ENCODE measurements at places on chromosomes 7 and 10.

GRCh38 chr10:103983367-103983911, 16.5 kb downstream of the SLK start:
- DNase-seq, result no peak

- DNase-seq, result no peak
Observed at GRCh38 chr10:17454161-17455014, at the start of gene ST8SIA6. Gene ST8SIA6, minus strand, starts transcription at chr10:17454595. Its CDS starts 340 bp downstream, at chr10:17454255.

DNA sequence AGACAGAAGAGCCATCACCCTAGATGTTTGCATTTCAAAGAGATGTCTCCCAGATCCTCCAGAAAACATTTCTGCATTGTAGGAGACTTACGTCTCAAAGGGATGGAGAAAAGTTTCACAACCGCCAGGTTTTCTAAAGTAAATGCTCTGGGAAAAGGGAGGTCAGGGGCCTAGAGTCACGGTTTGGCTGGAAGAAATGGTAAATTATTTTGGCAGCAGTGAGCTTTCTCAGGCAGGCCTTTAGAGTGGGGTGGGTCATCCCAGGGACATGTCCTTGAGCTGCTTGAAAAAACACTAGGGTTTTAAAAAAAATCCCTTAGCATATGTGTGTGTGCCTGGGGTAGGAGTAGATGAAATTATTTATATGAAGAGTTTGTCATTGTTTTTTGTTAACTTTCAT, 728.8 kb downstream of the TYW1 start:
- DNase-seq, result no peak

- no peak for DNase-seq
Observed at GRCh38 chr7:601595-602340, 82.1 kb upstream of the PDGFA start.

- DNase-seq, result no peak
Observed at GRCh38 chr7:147492606-147493005, 1098.0 kb upstream of the C7orf33 start.

GRCh38 chr10:19683356-19683755, 132.9 kb upstream of the PLXDC2 start:
- no peak for DNase-seq

DNA sequence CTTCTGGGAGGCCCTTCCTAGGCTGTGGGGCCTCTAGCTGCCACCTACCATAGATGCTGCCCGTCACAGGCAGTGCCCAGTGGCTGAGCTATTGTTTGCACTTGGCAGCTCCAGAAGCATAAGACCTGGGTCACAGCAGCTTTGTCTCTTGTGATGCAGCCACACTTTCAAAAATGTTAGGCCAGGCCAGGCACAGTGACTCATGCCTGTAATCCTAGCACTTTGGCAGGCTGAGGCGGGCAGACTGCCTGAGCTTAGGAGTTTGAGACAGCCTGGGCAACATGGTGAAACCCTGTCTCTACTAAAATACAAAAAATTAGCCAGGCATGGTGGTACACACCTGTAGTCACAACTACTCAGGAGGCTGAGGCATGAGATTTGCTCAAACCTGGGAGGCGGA, 9.5 kb upstream of the KAZALD1 start:
- no peak for DNase-seq

- no peak for DNase-seq
Observed at GRCh38 chr7:35702541-35702940, 7.6 kb upstream of the HERPUD2 start.

- no peak for DNase-seq
Observed at GRCh38 chr7:130741331-130741995, 7.5 kb upstream of the KLF14 start.

DNA sequence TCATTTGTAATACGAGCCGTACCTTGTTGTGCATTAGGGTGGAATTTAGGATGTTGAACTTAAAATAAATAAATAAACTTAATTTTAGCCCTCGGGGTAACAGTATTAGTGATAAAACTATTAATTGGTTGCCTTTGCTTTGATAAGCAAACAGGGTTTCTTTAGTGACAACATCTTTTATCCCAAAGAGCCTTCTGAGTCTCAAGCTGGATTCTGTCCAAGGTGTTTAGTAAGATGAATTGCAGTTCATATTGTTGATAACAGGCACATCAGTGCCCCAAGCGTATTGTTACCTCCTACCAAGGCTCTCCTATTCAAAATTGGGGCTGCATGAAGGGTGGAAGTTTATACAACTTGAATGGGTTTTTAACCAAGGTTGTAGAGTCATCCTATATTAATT, 144.4 kb upstream of the CELF2 start:
- no peak for DNase-seq

DNA sequence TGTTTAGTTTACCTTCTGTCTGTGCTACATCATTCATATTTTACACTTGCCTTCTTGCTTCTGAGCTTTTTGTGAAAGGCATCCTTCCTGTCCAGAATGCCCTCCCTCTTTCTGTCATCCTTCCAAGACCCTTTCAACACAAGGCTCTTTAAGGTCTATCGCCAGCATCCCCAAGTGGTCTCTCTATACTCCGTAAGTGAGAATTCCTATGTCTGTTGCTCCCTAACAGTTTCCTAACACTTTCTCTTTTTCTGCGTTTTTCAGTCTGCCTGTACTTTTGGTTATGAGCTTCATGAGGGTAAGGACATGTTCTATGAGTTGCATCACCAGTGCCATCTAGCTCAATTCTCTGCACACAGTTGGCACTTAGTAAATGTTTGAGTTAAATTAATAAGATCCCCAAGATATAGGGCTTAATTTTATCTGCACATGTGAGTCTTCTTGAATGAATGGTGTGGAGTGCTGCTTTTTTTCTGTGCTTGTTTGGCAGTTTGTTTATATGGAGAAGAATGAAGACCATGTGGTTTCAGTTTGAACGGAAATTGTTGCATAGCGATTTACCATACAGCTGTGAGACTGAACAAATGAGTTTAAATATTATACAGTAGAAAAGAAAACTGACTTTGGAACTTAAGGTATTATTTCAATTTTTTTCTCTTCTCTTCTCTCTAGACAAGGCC, 29.4 kb downstream of the RABGEF1 start:
- DNase-seq, result peak; percentile 28

- DNase-seq, result no peak
Observed at GRCh38 chr7:17617380-17617779, 318.9 kb downstream of the AHR start.

GRCh38 chr10:110918643-110919348, at the start of gene BBIP1:
Gene BBIP1, minus strand, starts transcription at chr10:110919180. Its CDS starts 1,023 bp downstream, at chr10:110918157.
- DNase-seq, result peak; percentile 100

DNA sequence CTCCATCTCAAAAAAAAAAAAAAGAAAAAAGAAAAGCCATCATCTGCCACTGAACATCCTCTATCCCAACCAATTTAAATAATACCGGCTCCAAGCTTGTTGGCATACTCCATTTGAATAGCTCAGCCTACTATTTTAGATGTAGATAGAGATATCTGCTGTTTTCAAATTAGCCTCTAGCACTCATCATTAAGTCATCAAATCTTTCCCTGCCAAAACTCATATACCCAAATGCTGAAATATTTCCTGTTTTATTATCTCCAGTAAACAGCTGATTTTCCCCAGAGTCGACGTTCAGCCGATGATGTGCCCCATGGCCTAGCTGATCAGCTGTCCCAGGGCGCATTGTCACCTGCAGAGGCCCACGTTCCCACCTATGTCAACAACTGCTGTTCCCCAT, 34.5 kb upstream of the FRMD4A start:
- DNase-seq, result no peak

GRCh38 chr10:103040418-103040817, 122.3 kb downstream of the CNNM2 start:
- DNase-seq, result peak; percentile 11

DNA sequence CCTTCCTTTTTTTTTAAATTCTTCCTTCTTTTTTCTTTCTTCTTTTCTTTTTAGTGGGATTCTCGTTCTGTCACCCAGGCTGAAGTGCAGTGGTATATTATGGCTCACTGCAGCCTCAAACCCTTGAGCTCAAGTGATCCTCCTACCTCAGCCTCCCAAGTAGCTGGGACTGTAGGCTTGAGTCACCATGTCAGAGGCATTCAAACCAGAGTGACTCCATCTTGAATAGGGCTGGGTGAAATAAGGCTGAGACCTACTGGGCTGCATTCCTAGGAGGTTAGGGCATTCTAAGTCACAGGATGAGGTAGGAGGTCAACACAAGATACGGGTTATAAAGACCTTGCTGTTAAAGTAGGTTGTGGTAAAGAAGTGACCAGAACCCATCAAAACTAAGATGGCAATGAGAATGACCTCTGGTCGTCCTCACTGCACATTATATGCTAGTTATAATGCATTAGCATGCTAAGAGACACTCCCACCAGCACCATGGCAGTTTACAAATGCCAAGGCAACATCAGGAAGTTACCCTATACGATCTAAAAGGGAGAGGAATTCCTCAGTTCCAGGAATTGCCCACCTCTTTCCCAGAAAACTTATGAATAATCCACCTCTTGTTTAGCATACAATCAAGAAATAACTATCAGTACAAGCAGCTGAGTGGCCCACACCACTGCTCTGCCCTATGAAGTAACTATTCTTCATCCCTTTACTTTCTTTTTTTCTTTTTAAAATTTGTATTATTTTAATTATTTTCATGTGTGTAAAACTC, 99.0 kb upstream of the ITGB1 start:
- DNase-seq, result no peak

DNA sequence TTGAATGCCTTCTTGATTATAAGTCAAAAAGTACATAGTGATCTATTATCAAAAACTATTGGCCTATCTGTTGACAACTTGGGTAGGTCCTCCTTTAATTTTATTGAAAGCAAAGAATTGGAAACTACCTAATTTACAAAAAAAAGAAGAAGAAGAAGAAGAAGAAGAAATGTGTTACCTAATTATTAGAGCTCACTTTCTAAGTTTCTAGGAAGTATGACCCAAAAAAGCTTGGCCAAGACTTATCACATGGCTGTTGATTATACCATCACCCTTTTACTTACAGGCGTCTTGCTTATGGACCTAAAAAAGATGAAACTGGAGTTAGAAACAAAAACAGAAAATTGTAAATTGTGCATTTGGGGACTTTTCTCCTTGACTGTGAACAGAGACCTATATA, 81.8 kb upstream of the PIK3CG start:
- DNase-seq, result no peak

DNA sequence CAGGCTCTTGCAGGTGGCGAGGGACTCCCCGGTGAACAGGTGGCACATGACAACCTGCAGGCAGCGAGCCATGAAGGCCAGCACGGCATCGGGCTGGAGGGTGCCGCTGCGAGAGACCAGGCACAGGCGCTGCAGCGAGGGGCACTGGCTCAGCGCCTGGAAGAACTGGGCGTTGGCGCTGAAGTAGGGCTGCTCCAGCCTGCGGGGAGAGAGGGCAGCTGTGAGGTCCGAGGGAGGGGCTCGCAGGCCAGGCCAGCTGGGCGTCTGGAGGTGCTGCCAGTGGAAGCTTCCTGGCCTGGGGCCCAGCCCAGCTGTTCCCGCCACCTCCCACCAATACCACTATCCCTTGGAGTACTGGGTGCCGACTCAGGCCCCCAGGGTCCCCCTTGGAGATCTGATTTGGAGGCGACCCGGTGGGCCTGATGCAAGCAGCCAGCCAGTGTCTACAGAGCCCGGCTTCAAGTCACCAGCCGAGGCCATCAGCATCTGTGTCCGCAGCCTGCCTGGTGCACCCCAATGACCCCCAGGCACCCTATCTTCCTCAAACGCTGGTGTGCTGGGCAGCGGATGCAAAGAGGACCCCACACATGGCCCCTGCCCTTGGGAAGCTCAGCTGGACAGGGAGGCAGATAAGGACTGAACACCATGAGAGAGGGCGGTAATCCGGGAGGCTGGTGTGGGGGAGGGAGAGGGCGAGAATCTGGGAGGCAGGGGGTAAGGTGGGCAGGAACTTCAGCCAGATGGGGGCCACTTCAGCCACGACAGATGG, 67.8 kb upstream of the TNRC18 start:
- DNase-seq, result no peak

DNA sequence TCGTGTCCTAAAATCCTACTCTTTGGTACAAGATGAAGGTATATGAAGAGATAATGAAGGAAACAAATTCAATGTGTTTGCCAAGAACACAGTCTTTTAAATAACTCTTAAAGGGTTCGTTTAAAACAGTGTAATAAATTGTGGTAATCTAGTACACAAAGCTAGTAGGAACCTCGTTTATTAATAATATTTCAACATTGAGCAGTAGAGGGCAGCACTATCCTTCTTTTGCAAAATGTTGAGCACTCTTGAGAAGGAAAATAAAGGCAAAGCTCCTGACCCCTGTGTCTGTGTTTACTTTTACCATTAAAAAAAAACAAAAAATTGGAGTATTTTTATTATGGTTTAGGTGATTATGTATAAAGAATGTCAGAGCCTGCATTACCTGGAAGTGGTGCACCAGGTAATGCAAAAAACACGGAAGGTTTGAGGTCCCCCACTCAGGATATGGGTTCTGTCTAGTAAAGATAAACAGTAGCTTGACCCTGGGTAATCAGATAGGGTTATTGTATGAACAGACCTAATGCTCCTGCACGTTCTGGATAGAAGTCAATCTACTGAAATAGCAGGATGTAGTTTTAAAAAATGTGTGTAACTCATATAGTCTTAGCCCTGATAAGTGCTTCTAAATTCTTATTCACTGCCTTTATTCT, 5.7 kb upstream of the GOT1 start:
- DNase-seq, result peak; percentile 29

DNA sequence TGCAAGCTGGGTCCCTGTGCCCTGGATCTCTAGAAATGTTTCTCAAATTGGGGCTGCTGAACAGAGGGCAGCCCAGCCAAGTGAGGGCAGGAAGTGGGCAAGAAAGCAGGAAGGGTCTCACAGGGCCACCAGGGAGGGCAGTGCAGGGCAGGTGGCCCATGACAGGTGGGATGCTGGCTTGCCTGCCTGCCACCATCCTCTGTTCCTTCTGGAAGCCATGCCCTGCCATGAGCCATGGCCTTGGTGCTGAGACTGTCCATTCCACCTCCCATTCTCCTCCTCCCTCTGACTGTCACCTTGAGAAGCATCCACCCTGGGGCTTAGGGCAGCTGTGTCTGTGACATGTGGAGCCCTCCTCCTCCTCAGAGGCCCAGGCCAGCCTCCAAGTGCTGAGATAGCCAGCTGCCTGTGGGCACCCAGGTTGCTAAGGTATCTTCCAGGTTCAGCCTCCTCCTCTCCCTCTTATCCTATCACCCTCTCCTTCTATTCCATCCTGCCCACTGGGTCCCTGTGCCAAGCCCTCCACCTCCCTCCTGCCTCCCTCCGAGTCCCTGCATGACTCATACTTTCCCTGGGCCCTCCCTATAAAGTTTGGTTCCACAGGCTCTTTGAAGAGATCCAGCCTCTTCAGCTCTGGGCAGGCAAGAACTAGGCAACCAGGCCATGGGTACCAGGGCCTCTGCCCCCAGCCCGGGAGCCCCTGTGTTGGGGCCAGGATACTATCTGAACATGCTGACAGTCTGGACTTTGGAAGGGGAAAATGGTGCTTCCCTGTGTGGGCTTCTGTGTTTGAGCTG, 1.3 kb downstream of the VSIR start:
- DNase-seq, result no peak

GRCh38 chr10:20181434-20181833, 365.2 kb downstream of the PLXDC2 start:
- DNase-seq, result no peak

DNA sequence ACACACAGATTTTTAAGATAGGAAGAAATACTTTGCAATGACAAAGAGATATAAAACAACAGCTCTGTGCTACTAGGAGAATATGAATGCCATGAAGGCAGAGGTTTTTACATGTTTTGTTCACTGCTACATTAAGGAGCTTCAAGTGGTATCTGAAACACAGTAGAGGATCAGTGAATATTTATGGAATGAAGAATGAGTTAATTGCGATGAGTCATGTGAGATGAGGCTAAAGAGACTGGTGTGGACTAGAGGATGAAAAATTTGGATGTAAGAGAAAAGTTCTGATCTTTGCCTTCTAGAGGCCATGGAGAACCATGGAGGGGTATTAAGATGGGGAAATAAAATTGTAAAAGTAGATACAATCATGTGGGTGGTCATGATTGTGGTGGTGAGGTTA, 434.2 kb downstream of the PHTF2 start:
- DNase-seq, result no peak

- no peak for DNase-seq
Observed at GRCh38 chr7:47528471-47528870, 53.4 kb downstream of the TNS3 start.

Measured in fibroblast of skin of left quadriceps (primary cell).